ENCODE measurements at places on chromosomes 3 and 15.

- DNase-seq, result no peak
Observed at GRCh38 chr15:52765785-52766184, 24.4 kb downstream of the ONECUT1 start.

GRCh38 chr3:24004171-24004938 is 59.3 kb downstream of the NR1D2 start:
- peak; percentile 80 for DNase-seq

DNA sequence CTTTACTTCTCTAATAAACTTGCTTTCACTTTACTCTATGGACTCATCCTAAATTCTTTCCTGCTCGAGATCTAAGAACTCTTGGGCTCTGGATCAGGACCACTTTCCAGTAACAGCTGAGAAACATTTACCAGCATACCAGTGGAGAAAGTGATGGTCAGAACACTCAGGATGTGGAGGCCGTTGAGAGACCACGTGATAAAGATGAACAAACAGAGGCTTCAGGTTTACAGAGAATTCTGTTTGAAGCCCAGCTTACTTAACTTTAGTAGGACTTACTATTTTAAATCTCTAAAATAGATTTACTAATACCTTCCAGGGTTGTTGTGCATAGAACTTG is 57.0 kb downstream of the FRMD4B start:
- no peak for DNase-seq

GRCh38 chr15:55318588-55319494 is at the start of the genes PIGB and PIGBOS1:
PIGB (plus strand) TSS chr15:55319222; CDS start chr15:55319251, 29 bp downstream.
PIGBOS1 (minus strand) TSS chr15:55319123; CDS start chr15:55317792, 1,331 bp downstream.
- peak; percentile 88 for DNase-seq

GRCh38 chr3:33096093-33096868 is 665 bp downstream of the GLB1 start:
- peak; percentile 48 for DNase-seq

DNA sequence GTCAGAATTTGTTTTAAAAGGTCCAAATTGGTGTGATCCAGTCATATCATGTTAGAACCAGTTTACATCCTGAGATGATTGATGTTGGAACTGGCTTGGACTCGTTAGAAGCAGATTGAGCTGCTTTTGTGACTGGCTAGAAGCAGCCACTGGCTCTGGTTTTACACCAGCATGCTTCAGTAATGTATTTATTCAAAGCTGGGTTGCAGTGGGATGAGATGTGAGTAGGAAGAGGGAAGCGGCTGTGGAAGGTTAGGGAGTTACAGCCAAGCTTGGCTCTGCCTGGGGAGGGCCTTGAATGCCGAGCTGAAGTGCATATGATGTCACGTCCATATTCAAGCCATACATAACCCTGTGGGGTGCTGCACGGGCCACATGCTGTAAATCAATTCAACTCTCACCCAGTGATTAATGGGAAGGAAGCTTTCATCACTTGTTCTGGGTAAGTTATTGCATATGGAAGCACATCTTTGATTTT is 104.0 kb upstream of the SMAD3 start:
- DNase-seq, result peak; percentile 12

GRCh38 chr3:143977341-143978262 is 6.0 kb downstream of the DIPK2A start:
- DNase-seq, result no peak

- no peak for DNase-seq
Observed at GRCh38 chr3:46908294-46908985, 30.9 kb downstream of the PTH1R start.

- no peak for DNase-seq
Observed at GRCh38 chr3:166456286-166456685, 619.1 kb upstream of the BCHE start.

DNA sequence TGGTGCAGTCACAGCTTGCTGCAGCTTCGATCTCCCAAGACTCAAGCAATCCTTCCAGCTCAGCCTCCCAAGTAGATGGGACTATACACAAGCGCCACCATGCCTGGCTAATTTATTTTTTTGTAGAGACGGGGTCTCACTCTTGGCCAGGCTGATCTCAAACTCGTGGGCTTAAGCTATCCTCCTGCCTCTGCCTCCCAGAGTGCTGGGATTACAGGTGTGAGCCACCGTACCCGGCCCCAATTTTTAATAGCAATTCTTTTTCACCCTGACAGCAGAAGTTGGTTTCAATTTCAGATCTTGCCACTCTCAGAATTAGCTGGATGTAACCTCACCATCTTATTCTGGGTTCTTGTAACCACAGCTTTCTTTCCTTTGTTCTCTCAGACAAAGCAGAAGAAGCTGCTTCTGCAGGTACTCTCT is 64.8 kb downstream of the TRIM71 start:
- peak; percentile 84 for DNase-seq

- no peak for DNase-seq
Observed at GRCh38 chr3:156299569-156299968, 179.2 kb downstream of the KCNAB1 start.

DNA sequence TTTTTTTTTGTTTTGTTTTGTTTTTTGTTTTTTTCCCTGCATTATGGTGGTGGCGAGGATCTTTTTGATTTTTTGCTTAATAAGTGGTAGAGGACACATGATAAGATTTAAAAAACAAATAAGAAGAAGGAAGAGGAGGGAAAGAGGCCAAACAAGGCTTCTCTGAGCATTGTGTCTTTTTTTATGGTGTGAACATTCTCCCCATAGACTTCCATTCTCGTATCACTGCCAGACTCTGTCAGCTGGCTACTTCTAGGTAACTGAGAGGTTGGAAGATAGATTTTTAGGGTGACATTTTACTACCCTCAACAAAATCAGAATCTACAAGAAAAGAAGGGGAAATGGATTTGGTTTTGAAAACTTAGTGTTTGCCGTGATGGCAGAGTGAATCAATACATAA is 3.8 kb downstream of the NLGN1 start:
- DNase-seq, result no peak

All from activated CD4-positive, alpha-beta T cell treated with anti-CD3 and anti-CD28 coated beads, Interleukin-10, Interleukin-2, amounts not matched to agents 100 ng/mL and 50 ng/mL, durations not matched to agents 16 hours and 8 hours (primary cell).